ENCODE measurements at places on chromosomes 4 and X. TPM values are rescaled to one million over a fixed set of nuclear protein-coding genes. Genes with fewer than 3 reads are reported as not detected.

GRCh38 chr4:56391270-56391669 lies 4.0 kb upstream of the AASDH start:
- no peak for DNase-seq

DNA sequence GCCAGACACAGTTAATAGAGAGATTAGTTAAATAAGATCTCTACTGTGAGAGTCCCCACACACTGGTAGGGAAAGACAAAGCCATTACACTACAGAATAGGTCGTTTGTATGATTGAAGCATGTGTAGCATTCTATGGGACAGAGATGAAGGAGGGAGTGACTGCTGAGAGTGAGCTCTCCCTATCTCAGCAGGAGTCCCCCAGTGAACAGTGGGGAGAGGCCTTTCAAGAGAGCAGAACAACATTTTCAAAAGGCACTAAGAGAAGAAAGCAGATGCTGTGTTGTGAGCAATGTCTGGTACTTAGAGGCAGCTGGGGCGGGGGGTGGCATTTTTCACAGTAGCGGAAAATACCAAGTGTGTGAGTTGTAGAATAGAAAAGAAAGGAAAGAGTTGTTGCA lies 413.6 kb downstream of the AFF2 start:
- DNase-seq = no peak

DNA sequence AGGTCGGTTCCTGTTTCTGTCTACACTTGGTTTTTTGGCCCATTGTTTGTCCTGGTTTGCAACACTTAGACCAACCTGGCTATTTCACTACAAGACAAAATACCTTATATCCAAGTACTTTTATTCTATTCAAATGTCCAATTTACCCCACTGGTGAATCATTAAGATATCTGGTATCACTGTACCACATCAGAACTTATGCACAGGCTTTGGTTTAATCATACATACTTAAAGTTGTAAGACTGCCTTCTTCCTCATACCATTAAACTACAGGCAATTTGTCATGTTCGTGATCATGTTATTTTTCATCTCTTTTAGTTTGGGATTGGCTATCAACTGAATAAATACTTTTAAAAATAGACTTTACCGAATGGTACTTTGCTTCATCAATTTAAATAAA lies 53.0 kb upstream of the ATOH1 start:
- DNase-seq = no peak

DNA sequence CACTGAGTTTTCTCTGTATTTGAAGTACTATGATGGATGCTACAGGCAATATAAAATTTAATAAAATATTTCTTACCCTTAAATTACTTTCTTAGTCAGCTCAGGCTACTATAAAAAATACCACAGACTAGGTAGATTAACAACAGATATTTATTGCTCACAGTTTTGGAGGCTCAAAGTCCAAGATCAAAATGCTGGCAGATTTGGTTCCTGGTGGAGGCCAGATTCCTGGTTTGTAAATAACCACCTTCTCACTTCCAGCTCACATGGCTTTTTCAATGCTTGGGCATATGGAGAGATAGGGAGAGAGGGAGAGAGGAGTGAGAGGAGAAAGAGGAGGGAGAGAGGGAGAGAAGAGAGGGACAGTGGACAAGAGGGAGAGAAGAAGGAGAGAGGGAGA lies 24.5 kb upstream of the PACRGL start:
- DNase-seq = no peak

- DNase-seq = no peak
Measured at GRCh38 chrX:70494441-70494840, 49.8 kb downstream of the DLG3 start.

DNA sequence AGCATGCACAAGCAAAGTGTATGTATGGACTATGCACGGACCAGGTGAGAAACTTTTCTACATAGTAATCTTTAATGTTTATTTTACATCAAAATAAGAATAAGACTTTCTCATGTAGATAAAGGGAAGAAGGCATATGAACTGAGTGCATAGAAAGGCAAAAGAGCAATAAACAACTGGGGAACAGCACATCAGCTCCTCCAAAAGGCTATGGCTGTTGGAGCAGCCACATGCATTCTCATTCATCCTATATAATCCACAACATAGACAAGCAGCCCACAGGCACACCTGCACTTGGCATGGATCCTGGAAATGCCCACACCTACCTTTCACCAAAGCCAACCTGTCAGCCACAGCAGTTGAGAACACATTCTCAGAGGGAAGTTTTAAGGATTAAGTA lies 586.9 kb upstream of the INTU start:
- no peak for DNase-seq

SLC6A8 gene
- 241 TPM for polyA plus RNA-seq

COL4A6 gene
- 7.2 TPM for polyA plus RNA-seq
